Pons (tissue), 1 donor: ENCODE measurements at places on chromosomes 3 and 15.

GRCh38 chr3:101377209-101377608, 56.8 kb upstream of the IMPG2 start:
- no peak for DNase-seq

DNA sequence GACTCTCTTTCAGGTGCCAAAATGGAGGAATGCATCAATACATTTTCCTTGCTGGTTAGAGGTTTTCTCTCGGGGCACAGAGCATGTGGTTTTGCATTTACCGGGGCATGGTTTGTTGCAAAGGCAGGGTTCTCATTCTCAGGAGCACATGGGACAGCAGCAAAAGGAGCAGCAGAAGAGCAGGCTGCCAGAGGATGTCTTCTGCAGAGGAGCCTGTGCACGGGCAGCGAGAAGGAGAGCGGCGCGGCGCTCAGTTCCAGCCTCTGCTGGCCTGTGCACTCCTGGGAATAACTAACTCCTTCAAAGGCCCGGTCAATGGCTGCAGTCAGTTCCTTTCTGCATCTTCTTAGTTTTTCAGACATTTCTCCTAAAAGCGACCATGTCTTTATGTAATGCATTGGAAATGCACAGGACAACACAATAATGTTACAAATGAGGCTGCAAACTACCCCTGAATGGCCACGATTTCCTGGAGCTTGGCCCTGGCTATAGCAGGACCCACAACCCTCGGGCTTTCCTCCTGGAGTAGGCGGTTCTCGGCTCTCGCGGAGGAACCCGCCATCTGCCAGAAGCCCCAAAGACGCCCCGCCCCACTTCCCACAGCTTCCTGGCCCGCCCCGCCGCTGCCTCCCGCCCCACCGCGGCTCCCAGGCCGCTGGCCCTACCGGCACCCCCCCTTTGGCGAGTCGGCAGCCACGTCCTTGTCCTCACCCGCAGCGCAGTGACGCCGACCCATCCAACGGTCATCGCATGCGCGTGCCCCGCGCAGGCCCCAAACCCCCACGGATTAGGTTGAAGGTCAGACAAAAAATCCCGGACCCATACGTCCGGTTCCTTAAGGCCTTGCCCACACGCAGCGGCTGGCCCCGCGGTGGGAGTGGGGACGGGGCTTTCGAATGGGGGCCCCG, at the start of gene C3orf62:
Gene C3orf62 (minus strand): TSS at position 758 of the 908 bp plus-strand sequence. CDS start 360 bp downstream, at position 398.
- peak; percentile 49 for DNase-seq

GRCh38 chr3:119257654-119258410, 17.2 kb upstream of the B4GALT4 start:
- DNase-seq, result peak; percentile 59

DNA sequence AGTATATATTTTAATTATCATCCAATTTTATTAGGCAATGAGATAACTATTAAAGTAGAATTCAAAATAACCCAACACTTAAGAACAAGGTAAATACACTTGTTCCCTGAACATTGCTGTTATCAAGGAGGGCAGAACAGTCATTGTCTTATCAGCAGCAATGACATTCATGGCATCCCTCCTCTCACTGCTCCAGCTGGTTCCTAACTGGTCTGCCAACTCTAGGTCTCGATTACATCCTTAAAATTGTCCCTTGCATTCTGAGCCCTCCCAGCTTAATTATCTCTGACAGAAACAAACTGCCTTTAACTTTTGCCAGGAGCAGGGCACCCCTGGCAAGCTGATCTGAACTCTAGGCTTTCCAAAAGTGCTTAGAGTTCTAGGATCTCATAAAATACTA, 14.0 kb upstream of the DYNC1LI1 start:
- DNase-seq, result no peak

DNA sequence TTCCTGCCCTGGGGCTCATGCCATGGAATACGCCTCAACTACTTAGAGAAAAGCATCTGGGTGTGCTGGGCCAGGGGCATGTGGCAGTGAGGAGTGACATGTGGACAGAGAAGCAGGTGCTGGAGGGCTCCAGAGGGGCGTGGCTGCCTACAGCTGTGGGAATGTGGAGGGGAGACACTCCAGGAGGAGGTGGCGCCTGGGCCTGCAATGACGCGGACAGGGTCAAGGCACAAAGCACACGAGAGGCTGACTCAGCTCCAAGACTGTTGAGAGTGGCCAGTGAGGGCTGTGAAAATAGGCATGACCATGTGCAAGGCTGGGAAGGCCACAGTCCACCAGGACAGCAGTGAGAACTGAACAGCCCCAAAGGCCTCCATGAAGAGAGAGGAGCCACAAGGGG, 48.5 kb downstream of the PTH1R start:
- no peak for DNase-seq

GRCh38 chr3:63800097-63800496, 19.0 kb upstream of the C3orf49 start:
- DNase-seq, result no peak

- no peak for DNase-seq
These were observed 142.3 kb upstream of the MEF2A start for GRCh38 chr15:99423186-99424130.

GRCh38 chr15:80977627-80978036, 12.0 kb downstream of the MESD start:
- DNase-seq, result peak; percentile 83

GRCh38 chr3:66348704-66349103, 127.9 kb downstream of the SLC25A26 start:
- peak; percentile 98 for DNase-seq

DNA sequence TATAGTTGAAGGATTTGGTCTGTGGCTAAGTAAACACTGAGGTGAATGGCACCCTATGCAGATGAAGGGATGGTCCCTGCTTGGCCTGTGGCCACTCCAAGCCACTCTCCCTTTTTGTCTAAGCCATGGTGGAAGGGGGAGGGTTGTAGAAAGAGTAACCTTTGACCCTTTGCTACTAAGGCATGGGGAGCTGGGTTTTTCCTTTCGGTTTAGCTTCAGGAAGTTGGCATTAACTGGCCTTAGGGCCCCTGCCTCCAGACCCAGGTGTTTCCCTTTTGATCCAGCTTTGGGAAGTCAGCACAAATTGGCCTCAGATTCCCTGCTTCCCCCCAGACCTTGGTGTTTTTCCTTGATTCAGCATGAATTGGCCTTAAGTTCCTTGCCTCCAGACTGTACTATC, 49.5 kb downstream of the EFCAB12 start:
- DNase-seq, result no peak

- DNase-seq, result no peak
These were observed 382.5 kb upstream of the TPRG1 start for GRCh38 chr3:188789251-188789650.

- DNase-seq, result peak; percentile 11
These were observed 40.5 kb downstream of the COL8A1 start for GRCh38 chr3:99678896-99679295.

DNA sequence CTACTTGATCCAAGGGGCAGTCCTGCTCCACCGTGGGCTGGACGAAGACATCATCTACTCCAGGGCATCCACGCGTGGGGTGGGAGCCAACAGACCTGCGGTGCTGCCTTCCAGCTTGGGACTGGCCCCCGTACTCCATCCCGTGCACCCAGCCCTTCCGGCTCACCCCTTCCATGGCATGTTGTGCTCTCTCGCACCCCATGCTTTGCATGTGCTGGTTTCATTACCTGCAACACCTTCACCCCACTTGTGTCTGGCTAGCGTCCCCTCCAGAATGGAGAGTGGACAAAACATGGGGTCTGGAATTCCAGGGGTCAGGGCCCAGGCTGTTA, 30.2 kb downstream of the SEMA7A start:
- DNase-seq, result no peak

DNA sequence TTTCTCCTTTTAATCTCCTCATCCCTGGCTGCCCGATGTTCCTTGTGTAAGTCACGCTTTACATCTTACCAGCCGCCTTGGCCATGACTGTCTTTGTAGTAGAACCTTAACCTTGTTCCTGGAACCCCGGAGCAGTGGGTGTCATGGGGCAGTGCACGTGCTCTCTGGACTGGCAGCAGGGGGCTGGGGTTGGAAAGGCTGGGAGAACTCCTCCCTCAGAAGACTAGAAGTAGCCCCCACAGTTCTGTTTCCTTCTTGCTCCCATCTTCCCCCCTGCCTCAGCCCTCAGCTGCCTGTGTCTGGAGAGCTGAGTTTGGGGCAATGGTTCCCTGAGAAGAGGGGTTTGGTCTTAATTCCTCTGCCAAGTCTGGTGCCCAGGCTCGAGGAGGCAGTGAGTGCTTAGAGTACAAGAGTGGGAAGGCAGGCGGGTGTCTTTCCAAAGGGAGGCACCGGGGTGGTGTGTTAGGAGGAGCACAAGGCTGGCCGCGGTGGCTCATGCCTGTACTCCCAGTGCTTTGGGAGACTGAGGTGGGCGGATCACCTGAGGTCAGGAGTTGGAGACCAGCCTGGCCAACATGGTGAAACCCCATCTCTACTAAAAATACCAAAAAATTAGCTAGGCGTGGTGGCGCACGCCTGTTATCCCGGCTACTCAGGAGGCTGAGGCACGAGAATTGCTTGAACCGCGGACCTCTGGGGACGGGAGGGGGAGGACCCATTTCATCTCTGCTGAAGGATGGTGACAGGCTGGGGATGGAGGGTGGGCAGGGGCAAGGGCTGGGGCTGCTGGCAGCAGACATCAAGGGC, 100.4 kb downstream of the VGLL4 start:
- no peak for DNase-seq

GRCh38 chr15:97961067-97961954, 808 bp downstream of the ARRDC4 start:
- peak; percentile 29 for DNase-seq

DNA sequence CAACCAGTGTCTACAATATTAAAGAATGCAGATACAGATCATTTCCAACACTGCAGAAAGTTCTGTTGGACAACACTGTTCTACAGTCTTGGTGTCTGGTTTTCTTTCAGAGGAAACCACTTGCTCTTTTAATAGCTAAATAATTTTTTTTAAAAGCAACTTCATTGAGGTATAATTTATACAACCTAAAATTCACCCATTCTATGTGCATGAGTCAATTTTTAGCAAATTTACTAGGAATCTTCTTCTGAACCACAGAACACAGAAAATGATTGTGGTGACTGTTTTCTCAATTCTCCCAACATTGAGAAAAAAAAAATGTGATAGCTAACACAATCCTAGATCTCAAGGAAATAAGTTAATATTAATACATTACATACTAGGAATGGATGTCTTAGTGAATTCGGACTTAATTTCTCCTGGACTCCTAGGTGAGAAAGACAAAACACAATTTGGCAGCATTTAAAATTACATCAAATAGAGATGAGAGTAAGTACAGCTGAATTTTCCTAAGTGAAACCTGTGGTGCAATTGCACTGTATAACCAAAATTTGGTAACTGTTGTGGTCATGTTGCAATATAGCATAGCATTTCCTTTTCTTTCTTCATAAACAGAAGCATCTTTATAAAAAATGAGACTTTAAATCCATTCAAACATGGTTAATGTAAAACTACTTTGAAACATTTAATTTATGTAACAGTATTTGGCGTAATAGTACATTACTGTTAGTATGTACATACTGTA, 15.3 kb upstream of the PLCL2 start:
- DNase-seq, result no peak

DNA sequence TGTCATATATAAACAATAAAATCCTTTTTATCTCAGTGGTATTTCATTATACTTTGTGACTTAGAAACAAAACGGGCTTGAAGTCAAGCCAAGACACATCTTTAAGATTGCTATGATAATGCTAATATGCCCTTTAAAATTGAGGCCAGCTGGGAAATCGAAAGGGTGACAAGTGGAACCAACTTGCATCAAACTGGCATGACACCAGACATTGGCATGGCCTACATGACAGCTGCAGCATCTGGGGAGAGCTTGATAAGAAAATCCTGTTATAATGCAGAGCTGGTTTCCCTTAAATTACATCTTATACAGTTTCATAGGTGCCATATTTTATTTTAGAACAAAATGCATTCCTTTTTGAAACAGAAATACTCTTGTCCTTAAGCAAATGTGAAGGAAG, 325.2 kb downstream of the ZBBX start:
- DNase-seq, result no peak

DNA sequence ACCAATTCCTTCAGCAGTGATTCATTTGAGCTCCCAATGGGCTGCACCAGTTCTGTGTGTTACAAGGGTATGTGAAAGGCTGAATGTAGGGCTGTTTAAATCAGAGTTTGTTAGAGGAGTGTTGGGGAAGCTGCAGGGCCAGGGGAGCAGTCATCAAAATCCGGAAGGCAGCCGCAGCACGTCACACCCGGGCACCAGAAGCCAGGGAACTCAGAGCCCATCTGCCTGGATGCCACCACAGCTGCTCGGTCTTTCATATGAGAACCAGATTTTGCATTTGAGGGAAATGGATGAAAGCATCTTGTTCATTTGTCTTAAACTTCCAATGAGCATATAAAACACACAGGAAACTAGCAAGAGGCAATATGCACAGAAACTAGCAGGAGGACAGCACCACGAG, 24.2 kb upstream of the NEO1 start:
- DNase-seq, result no peak

- DNase-seq, result peak; percentile 35
These were observed 114.6 kb downstream of the TMEM108 start for GRCh38 chr3:133152681-133153220.

DNA sequence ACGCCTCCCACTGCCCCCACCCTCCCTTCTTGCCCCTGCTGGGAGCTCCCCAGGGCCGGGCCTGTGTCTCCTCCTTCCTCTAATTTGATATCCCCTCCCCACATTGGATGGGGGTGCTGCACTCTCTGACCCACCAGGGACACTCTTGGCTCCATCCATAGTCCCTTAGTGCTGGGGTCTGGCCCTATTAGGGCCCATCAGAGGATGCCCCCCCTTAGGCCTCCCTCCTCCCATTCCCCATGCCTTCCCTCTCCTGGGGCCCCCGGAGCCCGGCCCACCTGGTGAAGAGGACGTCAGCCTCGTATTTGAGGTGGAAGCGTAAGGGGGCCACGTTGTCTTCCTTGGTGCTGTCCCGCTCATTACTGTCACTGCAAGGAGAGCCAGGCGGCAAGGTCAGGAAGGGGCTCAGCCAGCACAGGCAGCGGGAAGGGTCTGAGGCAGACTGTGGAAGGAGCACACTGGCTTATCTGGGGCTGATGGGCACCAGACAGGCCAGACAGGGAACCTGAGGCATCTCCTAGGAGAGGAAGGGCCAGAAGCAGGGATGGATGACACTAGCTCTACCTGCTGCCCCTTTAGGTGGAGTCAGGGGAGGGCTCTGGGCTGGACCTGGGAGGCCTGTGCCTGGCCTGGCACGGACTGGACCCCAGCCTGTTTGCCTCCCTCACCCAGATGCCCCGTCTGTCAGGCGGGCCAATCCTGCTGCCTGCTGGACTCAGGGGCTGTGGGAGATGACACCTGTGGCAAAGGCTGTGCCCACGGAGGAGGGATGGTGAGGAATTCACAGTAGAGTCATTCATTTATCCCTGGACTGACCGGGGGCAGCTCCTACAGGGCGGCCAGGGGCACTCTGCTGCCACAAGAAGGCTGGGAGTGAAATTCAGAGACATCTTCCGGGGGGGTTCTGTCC, 36.2 kb downstream of the FEM1B start:
- DNase-seq, result no peak

GRCh38 chr15:101469520-101470288, 19.8 kb downstream of the PCSK6 start:
- DNase-seq, result no peak

DNA sequence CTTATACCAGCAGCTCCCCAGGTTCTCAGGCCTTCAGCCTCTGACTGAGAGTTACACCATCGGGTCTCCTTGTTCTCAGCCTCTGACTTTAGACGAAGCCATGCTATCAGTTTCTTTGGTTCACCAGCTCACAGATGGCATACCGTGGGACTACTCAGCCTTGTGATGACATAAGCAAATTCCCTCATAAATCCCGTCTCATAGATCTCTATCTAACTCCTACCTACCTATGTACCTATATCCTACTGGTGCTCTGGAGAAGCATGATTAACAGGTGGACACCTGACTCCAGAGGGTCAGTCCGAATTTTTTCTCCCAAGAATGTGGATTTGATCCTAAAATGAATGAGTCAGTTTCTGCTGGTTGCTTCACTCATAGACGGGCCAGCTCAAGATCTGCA, 59.1 kb upstream of the CDV3 start:
- no peak for DNase-seq

GRCh38 chr3:20742903-20743552, 557.0 kb upstream of the SGO1 start:
- DNase-seq, result no peak
